NCI-H1092 treated with DMSO at 0.1 percent for 48 hours (cell line): ENCODE measurements at places on chromosomes 7 and 10.

DNA sequence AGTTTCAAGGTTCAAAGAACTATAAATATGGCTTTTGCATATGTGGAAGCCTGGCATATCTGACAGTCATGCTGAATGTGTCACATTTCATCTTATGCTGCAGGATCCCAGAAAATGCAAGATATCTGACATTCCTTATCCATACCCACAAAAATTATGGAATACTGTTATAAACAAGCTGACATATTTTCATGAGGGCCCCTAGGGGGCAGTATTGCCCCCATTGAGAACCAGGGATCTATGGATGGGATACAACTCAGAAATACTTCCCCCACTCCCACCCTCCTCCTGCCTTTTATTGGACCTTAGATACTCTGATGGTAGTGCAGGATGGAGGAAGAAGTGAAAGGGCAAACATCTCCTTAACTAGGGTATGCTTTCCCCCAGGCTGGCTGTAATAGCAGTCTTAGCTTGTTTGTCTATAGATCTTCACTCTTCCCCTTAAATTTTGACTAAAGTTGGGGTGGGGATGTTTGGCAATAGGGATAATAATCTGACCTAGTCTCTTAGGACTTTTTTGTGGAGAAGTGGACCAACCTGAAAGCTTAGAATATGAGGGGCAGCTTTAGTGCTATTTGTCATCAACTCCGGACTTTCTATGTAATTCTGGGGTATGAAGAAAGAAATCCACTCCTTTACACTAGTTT is 3.5 kb upstream of the GNGT1 start:
- DNase-seq, result peak; percentile 16

GRCh38 chr7:100478958-100479660 is at the start of gene TSC22D4:
TSS of gene TSC22D4 (minus strand) at chr7:100479214. CDS start at chr7:100478038, 1,176 bp downstream.
- peak; percentile 80 for DNase-seq

DNA sequence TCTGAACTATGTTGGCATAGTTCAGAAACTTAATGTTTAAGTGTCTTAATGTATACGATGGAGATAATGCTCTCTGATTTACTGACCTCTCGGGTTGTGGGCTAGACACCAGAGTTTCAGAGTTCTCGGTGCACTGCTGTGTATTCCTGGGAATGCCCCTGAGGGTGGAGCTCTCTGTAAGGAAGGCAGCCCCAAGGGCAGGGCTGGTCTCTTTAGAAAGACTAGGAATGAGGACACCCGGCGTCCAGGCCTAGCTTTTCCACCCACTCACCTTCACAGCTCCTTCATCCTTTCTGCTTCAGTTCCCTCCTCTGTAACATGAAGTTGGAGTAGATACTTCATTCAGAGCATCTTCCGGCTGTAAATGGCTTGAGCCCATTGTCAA is 536.6 kb upstream of the GALNT17 start:
- DNase-seq, result peak; percentile 74

DNA sequence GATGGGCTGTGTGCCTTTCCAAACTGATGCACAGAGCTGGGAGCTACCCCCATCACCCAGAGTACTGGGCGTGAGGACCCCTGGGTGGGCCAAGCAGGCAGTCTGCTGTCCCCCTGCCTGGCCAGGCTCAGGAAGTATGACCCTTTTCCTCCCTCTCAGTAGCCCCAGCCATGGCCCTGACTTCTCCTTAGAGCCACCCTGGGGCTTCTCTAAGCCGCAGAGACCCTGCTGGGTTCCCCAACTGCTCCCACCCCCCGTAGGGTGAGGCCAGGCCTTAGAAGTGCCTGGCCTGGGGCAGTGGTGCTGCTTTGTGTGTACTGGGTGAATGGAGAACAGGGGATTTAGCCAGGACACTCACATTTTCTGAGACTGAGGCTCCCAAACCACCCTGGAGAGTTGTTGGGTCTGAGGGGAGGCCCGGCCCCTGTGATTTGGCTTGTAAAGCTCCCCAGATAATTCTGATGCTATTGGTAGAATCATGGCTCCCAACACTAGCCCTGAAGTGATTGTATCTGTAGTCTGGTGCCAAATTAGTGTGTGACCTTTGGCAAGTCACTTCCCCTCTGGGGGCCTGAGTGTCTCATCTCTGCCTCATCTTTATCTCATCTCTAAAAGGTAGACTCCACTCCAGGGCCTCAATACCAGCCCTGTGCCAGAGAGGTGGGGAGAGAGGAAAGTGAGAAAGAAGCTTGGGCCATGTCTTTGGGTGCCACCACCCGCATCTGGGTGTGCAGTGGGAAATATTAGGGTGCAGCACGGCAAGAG is 99.7 kb upstream of the PPIF start:
- no peak for DNase-seq

DNA sequence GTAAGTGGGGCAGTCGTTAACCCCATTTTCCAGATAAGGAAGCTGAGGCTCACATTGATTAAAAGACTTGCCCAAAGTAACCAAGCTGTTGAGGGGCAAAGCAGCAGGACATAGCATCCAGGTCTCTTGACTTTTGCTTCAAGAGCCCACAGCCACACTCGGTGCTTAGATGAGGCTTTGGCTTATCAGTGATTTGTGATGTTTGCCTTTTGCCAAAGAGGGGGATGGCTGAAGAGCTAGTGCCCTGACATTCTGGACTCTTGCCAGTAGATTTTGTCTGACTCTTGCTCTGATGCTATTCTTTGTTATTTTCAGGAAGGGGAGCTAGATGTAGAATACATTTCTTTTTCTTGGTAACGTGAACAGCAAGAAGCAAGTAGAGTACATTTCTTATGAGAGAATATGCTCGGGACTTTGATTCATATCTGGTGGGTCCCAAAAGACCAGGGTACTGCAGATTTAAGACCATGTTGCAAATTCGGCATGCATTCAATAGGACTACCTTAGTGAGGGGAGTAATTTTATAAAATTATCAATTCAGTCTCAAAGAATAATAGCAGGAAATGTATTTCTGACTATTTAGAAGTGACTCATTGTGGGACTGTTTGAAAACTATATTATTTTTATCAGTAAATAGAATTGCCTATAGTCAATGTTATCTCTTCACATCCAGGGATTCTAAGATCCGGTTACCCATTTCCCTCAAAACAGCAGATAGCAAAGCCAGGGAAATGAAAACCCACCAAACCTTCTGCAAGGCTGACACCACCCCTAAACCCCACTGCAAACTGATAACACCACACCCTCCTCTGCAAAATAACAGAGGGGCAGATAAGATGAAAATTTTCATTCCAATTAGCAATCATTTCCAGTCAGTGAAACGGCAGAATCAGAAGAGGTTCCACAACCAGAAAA is 180.0 kb upstream of the BMPER start:
- no peak for DNase-seq

DNA sequence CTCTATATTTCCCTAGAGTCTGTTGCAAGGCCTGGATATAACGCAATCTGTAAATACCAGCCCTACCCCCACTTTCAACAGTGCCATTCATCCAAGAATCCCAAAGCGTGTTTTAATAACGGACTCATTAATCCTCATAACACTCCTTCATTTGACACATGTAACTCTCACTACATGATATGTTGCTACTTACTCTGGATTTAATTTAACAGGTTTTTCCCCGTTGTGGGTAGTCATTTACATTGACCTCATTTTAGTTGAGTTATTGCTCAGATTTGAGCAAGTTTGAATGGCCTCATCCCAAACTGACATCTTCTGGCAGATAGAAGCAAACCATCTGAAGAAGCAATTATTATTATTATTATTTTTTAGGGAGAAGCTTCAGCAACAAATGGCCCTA is 125.4 kb upstream of the NPVF start:
- DNase-seq, result no peak

DNA sequence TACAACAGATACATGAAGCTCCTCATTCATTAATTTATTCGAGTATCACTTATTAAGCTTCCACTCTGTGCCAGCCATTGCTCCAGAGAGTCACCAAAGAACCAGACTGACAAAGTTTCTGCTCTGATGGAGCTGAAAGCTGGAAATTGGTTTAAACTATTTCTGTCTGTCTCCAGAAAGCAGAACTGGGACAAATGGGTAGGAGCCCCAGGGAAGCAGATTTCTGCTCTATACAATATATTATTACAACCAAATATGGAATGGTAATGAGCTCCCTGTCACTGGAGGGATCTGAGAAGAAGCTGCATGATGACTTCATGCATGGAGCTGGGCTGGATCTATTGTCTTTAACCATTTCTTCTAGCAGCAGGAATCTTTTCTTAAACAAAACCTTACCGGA is 165.4 kb upstream of the ADO start:
- no peak for DNase-seq

DNA sequence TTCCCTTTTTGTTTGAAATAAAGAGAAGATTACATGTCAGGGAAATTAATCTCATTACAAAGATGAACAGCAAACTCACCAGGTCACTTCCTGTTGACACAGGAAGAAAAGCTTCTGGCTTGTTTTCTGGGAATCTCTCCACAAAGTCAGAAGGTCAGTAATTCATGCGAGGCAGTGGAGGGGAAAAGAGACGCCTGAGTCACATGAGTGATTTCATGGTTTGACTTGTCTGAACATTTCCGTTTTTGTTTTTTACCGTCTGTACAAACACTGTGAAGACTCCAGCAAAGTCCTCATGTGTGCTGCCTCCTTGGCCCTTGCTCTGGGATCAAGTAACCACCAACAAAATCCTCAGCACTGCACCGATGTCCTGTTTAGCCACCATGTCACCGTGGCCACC is 2.5 kb upstream of the HABP2 start:
- no peak for DNase-seq

GRCh38 chr10:128086003-128086863 is 40.0 kb downstream of the MKI67 start:
- DNase-seq, result no peak

DNA sequence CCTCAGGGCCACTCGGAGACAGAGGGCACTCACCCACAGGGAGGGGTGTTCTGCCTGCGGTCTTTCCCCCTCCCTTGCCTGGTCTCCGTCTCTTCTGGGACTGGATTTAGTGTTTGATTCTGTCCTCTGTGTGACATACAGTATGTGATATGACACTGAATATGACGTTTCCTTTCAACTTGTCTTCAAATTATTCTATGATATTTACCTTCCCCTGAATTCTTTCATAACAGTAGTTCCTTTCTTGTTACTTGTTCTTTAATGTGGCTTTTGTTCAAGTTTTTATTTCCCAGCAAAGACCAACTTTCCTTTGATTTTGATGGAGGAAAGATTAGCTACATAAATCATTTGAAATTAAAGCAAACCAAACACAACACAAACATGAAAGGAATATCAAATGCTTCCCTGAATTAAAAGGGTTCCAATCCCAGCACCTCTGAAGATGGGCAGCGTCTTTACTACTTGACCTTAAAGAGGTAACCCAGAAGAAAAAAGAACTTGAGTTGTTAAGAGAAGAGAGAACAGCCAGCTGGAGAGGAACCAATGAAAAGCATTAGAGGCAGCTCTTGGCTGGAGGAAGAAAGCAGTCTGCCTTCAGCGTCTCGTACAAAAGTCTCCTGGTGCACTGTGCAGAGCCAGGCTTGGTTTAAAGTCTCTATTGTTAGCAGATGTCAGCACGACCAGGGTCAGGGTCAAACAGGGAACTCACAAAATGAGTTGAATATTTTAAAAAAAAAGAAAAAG is 18.3 kb upstream of the RHEB start:
- DNase-seq, result peak; percentile 30

- no peak for DNase-seq
Measured at GRCh38 chr10:63227207-63227895, 94.2 kb downstream of the NRBF2 start.

DNA sequence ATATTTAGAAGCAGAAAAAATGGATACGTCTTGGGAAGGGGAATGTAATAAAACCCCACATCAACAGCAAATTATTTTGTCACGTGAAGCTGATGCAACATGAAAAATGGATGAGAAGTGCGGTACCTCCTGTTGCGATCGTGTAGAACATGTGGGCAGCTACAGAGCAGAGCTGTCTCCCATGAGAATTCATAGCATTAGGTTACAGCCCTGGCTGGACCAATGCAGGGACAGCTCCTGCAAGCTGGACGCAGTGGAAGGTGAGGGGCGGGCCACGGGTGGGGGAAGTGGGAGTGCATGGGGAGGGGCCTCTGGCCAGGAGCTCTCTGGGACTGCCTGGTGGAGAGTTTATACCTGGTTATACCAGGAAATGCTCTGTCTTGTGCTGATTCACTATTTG is 120.3 kb downstream of the GATA3 start:
- DNase-seq, result no peak

GRCh38 chr7:125561006-125561405 is 631.4 kb upstream of the POT1 start:
- no peak for DNase-seq

DNA sequence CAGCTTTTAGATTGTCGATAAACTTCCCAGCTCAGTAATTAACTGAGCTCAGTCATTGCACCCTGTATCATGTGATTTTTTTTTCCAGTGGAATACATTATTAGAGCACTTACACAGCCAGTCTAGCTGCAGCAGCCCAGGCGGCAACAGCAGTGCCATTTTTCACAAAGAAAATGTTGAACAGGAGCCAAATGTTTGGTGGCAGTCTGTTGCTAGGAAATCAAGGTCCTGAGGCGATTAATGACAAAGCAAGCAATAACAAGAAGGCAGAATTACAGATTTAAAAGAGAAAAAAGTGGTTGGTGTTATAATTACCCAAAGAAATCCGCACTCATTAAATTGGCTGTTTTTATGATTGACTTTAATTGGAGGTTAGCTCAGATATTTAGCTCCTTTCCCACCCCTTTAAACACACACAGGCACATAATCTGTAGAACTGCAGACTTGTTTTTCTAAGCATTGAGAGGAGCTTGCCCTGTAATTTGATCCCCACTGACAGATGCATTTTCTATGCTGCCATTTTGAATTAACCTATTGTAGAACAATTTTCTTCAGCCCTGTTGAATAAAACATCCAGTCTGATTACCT is 267.4 kb downstream of the ADK start:
- peak; percentile 99 for DNase-seq

- DNase-seq, result no peak
Measured at GRCh38 chr10:111098679-111099437, 22.0 kb downstream of the ADRA2A start.

GRCh38 chr7:138186951-138187351 is 110.7 kb downstream of the AKR1D1 start:
- no peak for DNase-seq

DNA sequence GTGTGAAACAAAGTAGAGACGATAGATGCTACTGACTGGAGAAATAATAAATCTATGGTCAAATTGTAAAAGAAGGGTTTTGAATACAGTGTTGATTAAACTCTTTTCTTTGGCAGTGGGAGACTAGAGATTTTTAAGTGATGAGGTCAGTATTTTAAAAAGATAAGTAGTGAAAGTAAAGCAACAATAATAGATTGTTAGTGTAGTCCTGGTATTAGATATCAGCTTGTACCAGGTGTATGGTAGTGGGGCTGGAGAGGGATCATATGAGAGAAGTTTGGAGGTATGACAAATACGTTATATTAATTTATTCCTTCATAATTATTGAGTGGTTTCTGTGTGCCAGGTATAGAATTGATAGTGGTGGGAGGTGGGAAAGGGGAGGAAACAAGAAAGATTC is 25.2 kb downstream of the PHTF2 start:
- DNase-seq, result no peak
